SK-N-MC (cell line): ENCODE measurements at places on chromosomes 16 and 17.
A peak's percentile ranks its signal among the peaks of the same experiment; 100 is the strongest.

DNA sequence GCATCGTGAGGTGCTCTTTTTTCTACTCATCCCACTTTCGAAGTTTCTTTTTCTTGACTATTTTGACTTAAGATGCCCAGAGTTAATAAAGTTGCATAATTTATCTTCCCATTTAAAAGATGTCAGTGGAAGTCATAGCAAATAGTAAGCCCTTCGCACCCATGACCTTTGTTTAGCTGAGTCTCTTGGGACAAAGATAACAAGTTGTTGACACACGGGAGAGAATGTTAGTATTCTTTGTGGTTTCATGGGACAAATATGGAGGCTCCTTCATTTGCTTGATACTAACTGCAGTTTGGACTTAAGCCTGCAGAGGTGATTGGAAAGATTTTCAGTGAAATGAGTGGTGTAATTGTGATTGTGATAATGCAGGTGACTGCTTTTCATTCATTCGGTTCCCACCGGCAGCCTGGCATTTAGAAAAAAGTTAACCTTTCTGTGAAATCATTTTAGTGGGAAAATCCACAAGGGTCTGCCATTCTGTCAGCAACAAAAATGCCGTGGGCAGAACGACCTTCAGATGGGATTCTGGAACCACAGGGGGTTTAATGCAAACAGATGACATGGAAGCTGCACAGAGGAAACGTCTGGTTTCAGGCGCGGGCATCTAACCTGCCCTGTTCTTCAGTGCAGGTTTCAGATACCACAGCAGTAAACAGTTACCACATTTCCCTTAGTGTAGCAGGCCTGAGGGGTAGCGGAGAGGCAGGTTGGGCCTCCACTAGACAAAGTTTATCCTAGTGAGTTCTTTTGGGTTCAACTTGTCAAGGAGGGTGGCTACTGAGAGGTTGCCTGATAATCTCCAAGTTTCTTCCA lies 123.0 kb downstream of the RPTOR start:
- no peak for DNase-seq

DNA sequence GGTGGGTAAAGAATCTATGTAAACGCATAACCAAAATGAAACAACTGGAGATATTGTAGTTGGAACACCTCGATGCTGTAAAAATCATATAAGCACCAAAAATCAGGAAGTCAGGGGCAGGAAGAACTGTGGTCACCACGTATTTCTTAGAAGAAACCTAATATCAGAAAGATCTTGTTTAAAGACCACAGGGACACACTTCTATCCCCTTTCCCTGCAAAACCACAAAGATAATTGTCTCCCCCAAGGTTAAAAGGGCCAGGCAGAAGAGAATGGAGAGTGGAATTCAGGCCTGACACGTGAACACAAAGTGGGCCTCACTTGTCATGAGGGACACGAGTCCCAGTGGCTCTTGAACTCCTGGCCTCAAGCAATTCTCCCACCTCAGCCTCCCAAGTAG lies 68.1 kb downstream of the GSG1L start:
- DNase-seq: no peak

DNA sequence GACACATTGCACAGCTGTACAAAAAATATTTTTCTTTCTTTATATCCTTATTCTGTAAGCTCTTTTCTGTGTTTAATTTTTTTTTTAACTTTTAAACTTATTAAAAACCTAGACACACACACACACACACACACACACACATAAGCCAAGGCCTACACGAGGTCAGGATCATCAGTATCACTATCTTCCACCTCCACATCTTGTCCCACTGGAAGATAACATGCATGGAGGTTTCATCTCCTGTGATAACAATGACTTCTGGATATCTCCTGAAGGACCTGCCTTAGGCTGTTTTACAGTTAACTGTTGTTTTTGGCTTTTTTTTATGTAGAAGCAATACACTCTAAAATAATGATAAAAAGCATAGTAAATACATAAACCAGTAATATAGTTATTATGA lies 71.2 kb downstream of the TNRC6C start:
- DNase-seq: no peak

GRCh38 chr17:57607553-57608120 lies 137.5 kb downstream of the CCDC182 start:
- DNase-seq: no peak

GRCh38 chr17:6713130-6713917 lies at the start of gene SLC13A5:
TSS of gene SLC13A5 (minus strand) at chr17:6713369. CDS start at chr17:6713333, 36 bp downstream.
- DNase-seq: no peak

DNA sequence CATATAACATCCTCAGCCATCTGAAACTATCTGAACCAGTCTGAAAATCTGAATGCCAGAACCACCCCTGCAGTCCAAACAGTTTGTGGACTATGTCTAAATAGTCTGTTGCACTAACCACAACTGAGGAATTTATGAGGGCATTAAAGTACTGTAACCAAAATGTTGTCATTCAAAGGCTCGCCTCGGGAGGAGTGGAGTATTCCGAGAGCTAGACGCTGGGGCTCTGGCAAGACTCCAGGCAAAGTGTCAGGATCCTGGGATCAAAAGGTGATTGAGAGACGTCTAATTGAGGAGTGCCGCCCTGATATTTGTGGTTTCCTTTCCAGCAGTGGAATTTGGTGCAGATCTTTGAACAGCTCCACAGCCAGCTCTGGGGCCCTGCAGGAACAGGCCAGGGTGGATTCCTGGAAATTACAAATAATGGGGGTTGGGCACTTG lies 142.9 kb upstream of the MYOCD start:
- no peak for DNase-seq

GRCh38 chr16:50303041-50303604 lies 36.8 kb downstream of the ADCY7 start:
- no peak for DNase-seq

- no peak for DNase-seq
Observed at GRCh38 chr17:4480929-4481898, 17.5 kb upstream of the SPNS2 start.

GRCh38 chr16:49876716-49877129 lies 20.8 kb upstream of the ZNF423 start:
- DNase-seq: no peak

DNA sequence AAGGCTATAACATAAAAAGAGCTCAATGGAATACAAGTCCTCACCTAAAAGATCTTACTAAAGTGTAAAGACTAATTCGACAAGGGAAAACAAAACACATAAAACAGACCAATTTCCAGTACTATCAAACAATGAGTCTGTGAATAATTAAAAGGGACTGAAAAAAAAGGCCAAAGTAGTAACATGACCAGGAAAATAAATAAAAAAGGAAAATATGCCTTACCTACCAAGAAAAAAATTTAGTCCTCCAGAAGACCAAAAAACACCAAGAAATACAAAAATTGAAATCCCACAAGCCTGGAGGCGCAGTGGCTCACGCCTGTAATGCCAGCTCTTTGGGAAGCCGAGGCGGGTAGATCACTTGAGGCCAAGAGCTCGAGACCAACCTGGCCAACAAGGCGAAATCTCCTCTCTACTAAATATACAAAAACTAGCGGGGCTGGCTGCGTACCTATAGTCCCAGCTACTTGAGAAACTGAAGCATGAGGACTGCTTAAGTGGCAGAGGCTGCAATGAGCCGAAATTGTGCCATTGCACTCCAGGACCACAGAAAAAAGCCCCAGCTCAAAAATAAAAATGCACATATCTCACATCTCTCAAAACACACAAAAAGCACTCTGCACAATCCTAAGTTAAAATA lies 60.8 kb downstream of the TEX14 start:
- DNase-seq: peak; percentile 3

DNA sequence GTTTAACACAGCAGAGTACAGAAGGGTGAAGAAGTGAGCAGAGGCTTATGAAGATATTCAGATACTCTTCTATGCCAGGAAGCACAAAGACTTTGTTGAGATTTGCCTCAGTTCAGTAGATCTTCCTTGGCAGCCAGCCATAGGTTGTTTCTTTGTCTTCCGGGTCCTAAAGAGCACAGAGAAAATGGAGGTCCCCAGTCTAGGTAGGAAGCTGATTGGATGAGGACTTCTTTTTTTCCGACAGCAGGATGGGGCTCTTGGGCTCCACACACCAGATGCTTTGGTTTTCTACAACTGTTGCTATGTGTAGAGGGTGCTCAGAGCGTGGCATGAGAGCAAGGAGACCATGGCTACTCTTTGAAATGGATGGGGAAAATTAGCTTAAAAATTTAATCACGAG lies 8.3 kb upstream of the CDC6 start:
- DNase-seq: no peak

DNA sequence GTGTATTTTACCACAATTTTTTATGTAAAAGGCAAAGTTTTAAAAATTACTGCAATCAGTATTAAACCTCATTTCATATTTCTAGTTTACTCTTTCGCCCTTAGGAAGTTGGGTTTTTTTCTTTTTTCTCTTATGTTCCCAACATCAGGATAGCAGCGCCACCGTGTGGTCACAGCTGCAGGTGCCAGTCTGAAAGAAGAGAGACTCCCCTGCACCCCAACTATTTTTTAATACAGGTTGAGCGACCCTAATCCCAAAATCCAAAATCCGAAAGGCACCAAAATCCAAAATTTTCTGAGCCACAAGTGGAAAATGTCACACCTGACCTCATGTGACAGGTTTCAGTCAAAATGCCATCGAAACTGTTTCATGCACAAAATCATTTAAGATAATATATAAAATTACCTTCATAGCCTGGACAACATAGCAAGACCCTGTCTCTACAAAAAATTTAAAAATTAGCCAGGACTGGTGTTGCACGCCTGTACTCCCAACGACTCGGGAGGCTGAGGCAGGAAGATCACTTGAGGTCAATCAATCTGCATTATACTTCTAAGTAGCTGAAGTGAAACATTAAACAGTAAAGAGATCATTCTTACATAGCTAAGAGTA lies 21.8 kb upstream of the ASGR2 start:
- peak; percentile 6 for DNase-seq

DNA sequence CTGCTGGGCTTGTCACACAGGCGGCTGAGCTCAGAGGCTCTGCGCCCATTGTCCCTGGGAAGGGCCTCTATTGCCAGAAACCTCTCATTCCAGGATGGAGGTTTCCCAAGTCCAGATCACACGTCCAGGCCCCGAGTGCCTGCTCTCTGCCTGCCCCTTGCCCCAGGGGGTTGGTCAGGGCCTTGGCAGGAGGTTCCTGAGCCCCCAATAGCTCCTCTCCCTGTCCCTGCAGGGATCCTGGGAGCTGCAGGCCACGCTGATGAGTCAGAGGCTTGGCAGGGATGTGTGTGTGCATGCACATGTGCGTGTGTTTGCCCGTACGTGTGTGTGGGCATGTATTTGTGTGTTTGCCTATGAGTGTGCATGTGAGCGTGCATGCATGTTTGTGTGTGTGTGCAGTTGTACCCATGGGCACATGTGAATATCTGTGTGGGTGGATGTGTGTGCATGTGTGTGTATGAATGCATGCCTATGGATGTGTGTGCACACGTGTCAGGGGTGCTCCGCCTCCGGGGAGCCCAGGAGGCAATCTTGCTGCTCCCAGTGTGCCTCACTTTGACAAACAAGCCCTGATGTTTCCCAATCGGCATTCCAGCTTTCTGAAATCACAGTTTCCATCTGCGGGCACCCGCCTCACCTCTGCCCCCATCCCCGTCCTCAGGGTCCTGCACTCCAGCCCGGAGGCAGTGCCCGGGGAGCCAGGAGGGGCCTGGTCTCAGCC lies 98.4 kb upstream of the GSE1 start:
- no peak for DNase-seq

DNA sequence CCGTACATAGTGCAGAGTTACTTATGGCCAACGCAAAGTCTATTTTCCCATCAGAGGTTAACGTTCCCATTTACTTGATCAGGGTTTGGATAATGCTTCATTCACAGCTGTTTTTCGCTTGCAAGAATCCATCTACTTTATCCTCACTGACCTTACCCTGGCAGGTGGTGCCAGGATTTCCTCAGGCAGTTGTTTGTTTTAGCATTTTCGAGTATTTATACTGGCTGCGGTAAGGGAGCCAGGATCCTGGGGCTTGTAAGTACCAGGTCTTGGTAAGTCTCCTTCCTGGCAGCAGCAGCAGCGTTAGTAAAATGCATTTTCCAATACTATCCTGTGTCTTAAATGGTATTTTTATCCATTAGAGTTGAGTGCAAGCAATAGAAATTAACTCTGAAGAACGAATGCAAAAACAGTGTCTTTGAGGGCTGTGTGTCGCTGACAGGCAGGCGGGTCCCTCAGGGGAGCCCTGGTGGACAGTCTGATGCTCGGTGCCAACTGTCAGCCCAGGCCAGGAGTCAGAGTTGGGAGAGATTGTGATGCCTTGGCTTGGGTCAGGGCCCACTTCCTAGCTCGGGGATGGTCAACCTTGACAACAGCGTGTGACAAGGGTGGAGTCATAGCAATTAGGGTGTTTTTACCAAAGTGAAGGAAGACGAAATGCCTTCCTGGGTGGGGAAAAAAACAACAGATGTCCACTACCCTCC lies 92.4 kb upstream of the HSBP1 start:
- no peak for DNase-seq

- no peak for DNase-seq
Observed at GRCh38 chr17:48374650-48375230, 55.3 kb downstream of the SKAP1 start.
